ENCODE measurements at places on chromosomes 13 and 19.
A peak's percentile ranks its signal among the peaks of the same experiment; 100 is the strongest.

DNA sequence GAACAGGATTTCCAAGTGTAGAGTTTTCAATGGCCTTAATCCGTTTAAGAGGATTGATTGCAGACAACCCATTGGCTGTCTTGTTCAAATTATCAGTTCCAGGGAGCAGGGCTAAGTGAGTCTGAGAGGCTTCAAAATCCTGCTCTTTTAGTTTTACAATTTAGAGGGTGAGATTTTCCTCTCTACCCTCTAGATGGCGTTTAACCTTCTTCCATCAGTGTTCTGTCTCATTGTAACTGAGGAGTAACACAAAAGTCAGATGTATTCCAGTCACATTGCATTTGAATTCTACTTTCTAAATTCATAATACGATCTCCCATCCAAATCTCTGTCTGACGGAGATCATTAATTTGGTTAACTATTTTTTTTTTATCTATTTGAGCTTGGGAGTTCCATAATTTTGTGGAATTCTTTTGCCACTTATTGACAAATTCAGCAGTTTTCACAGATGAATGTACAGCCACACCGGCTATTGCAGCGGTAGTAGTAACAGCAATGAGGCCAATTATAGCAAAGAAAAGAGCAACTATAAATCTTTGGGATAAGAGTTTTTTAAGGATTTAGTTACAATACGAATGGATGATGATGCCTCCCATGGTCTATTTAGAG, 7.8 kb upstream of the C19orf84 start:
- DNase-seq = no peak

- no peak for DNase-seq
These were observed 107.2 kb upstream of the HTR2A start for GRCh38 chr13:47004027-47004426.

- no peak for DNase-seq
These were observed 57.6 kb upstream of the ZNF527 start for GRCh38 chr19:37313335-37313627.

DNA sequence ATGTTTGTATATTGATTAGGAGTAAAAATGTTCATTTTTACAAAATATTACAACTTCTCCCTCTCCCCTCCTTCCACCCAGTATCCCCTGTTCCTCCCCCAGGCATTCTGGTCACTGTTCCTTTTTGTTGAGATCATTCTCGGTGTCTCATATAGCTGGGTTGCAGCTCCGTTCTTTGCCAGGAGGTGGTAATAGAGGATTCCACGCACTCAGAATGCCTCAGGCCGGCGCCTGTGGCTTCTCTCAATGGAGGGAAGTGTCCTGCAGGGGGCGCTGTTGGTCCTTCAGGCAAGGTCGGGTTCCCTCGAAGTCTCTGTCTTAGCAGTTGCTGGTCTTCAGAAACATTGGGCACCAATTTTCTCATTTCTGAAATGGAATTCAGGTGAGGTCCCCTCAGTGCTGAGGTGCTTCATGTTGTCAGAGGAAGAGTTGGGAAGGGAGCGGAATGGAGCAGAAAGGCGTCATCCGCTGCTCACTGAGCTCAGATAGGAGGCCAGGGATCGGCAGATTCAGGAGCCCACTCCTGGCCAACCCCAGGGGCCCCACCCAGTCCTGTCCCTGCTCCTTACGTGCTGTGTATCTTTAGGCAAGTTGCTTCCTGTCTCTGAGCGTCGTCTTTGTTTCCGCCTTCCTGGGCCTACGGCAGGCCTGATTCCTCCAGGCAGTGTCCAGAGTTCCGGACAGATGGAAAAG, 10.3 kb upstream of the GARIN5A start:
- peak; percentile 46 for DNase-seq

GRCh38 chr19:6219586-6220290, 60.0 kb downstream of the MLLT1 start:
- DNase-seq = no peak

- no peak for DNase-seq
These were observed 127.8 kb downstream of the CRYL1 start for GRCh38 chr13:20397896-20398295.

GRCh38 chr13:27782151-27782550, 10.1 kb upstream of the GSX1 start:
- no peak for DNase-seq

DNA sequence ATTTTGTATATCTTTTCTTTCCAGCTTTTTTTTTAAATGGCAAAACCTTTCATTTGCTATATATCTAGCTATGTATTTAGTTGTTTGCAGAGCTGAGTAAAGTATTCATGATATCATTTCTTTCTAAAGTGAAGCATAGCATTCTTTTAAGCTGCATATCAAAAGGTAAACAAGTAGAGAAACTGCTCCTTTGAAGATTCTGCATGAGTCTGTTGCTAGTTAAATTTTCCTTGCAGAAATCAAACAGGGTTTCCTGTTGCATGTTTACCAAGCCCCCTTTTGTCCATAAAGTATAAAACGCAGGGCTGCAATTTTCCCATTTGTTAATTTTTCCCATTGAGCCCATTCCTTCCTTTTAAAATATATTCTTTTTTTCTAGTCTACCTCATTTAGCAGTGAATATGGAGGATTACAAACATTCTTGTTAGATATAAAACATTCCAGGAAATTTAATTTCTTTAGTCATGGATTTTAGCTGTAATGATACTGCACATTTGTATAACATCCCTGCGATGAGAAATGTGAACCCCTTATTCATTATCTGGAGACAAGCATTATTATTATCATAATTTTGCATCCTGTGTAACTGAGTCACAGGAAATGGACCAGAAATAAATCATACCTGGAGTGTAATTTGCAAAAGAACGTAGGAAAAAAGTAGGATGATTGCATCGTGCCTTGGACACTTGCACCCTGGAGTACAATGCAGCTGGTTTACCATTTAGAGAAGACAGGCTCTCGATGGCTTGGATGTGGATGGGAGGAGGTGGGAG, 110.9 kb upstream of the ARGLU1 start:
- no peak for DNase-seq

DNA sequence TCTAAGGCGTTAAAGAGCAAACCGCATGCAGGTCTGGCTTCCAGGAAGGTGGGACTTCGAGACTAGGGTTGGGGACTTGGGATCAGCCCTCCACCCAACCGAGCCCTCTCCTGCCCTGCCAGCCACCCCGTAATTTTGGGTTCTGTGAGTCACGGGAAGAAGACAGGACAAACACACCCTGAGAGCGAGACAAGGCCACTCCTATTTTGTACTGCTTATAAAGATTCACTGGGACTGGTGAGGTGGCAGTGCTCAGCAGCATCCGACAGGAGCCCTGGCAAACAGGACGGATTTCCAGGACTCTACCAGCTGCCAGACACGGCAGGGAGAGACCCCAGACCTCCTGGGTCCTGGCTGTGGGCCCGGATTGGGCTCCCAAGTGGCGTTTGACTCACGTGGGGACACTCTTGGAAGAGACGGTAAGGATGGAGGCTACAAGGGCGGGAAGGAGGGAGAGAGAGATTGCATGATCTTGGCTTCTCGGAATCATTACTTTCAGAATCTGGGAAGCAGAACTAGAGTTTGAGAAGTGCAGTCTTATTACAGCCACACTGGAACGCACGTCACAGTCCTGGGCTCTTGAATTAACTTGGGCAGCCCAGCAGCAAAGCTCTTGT, at the start of gene C5AR2:
Gene C5AR2 (plus strand): TSS at position 245 of the 617 bp plus-strand sequence. CDS start 8,625 bp downstream, outside the sequence.
- DNase-seq = no peak

- DNase-seq = no peak
These were observed 603.4 kb upstream of the PCDH9 start for GRCh38 chr13:67833564-67833963.

DNA sequence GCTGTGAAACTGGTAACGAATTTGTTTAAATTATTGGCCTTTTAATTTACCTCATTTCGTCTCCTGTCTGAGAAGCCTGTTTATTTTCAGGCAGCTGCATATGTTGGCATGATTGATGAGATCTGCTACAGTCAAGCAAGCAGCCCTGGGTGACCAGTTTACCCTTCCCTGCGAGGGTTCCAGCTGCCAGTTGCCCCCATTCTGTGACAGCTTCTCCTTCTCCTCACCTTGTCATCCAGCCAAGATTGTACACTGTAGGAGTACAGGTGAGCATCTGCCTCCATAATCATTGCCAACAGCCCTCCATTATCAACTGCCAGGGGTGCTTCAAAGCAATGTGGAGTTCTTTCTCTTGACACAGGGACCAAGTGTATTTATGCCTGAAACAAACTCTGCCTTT, 1979.9 kb upstream of the PRR20A start:
- DNase-seq = no peak

DNA sequence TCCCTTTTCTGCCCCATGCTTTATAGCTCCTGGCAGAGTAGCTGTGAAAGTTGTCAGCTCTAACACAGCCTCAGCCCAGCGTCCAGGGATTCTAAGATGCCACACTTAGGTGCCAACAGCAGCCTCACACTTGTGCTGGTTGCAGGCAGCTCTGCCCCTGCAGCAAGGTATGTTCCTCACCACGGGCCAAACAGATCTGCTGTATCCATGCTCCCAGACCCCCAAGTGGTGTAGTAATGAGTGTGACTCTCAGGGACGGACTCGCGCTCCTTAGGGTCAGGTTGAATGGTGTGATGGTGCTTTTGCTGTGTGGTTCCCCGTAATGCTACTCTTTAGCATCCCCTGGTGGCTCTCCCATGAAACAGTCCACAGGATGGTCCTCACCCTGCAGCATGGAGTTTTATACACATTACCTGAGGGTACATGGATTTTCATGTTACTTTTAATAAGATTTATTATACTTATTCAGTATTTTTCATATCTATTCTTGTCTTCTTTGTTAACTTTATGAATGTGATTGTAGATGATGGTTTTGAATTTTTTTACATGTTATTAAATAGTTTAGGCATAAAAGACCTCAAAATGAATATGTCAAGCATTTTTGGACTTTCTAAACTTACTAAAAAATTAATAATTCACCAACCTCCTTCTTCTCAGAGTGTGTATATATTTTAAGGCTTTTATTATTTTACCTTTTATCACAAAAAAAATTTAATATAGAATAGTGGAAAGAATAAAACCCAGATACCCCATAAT, 232.5 kb downstream of the SLC7A1 start:
- no peak for DNase-seq

- DNase-seq = no peak
These were observed 108.3 kb upstream of the ZNF536 start for GRCh38 chr19:30263830-30264381.

DNA sequence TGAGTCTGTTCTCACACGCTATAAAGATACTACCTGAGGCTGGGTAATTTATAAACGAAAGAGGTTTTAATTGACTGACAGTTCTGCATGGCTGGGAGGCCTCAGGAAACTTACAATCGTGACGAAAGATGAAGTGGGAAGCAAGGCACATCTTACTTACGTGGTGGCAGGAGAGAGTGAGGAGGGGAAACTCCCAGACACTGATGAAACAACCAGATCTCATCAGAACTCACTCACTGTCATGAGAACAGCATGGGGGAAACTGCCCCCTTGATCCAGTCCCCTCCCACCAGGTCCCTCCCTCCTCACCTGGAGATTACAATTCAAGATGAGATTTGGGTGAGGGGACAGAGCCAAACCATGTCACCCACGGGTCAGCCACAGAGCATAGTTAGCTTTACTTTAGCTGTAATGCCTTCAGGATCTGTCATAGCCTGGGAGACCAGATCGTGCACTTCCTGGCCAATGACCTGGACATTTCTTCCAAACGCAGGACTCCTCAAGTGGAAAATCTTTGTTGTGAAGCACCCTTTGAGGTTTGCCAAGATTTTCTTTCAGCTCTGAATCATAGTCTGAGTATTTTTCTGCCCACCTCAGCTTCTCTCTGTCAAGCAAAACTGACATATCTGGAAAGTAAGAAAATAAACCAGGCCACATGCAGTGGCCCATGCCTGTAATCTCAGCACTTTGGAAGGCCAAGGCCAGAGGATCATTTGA, 25.2 kb upstream of the HIF3A start:
- DNase-seq = peak; percentile 8

GRCh38 chr13:44368062-44368591, 5.5 kb upstream of the SERP2 start:
- no peak for DNase-seq

DNA sequence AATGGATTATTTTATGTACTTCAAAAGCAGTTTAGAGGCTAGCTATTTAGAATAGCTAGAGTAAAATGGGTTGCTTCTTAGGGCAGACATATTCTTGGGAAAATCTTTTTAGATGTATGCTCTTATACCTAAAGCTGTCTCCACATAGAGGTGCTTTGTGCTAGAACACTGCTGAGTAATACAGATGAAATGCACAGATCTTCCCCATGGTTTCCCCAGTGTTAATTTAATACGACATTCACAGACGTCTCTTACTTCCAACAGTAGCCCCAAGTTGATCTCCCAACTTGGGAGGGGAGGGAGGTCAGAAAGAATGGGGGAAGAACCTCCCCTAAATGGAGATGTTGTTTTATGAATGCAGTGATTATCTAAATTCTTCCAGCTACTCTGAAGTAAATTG, 16.9 kb downstream of the NALCN start:
- DNase-seq = no peak

- no peak for DNase-seq
These were observed 813 bp downstream of the ZNF284 start for GRCh38 chr19:44072543-44073401.

DNA sequence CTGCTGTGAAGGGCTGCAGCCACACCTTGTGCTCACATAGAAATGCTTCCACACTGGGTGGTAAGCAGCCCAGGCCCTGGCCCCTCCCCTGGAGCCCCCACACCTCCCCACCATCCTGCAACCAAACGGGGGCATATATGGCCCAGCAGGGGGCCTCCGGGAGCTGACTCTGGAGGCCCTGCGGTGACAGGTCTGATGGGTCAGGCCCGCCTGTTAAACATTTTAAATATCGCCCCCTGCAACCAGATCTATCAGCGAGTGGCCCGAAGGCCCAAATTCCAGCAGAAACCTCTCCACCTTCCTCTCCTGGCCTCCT, 48.0 kb upstream of the KATNAL1 start:
- no peak for DNase-seq

DNA sequence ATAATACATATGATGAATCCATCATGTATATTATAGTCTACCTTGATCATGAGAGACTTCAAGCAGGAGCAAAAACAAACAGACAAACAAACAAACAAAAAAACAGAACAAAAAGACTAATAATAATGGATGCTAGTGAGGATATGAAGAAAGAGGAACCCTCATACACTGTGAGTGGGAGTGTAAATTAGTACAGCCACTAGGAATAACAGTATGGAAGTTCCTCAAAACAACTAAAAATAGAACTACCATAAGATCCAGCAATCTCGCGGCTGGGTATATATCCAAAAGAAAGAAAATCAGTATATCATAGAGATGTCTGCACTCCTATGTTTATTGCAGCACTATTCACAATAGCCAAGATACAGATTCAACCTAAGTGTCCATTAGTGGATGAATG, 7.0 kb upstream of the DLEU7 start:
- DNase-seq = no peak

- DNase-seq = no peak
These were observed 13.9 kb downstream of the TINCR start for GRCh38 chr19:5553892-5554291.

DNA sequence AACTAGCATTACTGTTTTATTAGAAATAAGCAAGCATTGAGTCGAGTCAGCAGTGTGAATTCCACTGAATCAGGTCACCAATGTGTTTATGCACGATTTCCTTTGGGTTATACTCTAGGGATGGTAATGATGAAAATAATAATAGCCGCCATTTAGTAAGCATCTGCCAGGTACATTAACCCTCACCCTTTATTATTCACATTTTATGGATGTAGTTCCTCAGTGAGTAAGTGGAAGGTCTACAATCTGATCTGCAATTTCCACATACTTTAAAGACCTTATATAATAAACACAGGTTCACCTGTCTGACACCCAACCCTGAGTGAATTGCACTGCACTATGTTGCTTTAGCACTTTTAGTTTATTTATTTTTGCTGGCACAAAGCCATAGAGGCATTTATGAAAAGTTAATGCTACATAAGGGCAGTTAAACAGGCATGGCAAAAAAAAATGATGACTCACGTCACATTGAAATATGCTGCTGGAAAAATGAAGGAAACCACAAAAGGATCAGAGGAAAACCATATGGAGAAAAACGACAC, 122.4 kb downstream of the TRPC4 start:
- DNase-seq = no peak
